ENCODE measurements at places on chromosomes 11 and 22. TPM values are rescaled to one million over a fixed set of nuclear protein-coding genes. Genes with fewer than 3 reads are reported as not detected.

- no peak for DNase-seq
These were observed 109.9 kb downstream of the CSNK2A3 start for GRCh38 chr11:11243209-11243589.

- DNase-seq, result no peak
These were observed 110.6 kb downstream of the TP53I11 start for GRCh38 chr11:44840085-44840478.

- DNase-seq, result no peak
These were observed 301.1 kb downstream of the BLID start for GRCh38 chr11:121814962-121815361.

DNA sequence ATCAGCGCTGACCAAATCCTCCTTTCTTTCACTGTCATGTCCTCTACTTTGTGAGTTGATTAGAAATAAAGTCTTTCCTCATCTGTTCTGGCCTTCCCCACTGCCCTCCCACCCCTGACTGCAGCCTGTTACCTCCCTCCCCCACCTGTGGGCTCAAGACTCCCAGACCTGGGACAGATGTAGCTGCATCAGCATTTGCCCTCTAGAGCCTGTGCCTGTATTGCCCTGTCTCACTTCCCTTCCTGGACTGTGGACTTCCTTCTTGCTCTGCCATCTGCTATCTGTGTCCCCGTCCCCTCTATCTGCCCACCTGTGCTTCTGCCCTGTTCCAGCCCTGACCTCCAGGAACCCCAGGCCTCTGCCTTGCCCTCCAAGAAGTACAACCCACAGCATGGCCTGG is 122.5 kb downstream of the GALNT18 start:
- DNase-seq, result no peak

GRCh38 chr11:131595797-131596196 is 225.4 kb downstream of the NTM start:
- DNase-seq, result no peak

DNA sequence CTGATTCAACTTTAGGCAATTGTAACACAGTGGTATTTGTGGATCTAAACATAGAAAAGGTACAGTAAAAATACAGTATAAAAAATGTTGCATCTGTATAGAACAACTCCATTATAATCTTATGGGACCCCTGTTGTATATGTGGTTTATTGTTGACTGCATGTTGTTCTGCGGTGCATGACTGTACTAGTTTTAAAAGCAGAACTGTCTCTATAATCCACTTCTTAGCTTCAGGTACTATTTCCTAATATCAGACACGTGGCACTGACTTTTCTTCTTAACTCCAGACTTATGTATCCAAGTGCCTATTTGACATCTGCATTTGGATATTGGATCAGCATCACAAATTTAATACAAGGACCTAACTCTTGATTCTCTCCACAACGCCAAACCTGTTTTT is 41.1 kb downstream of the PACS1 start:
- DNase-seq, result no peak

- DNase-seq, result no peak
These were observed 316.8 kb downstream of the CASP12 start for GRCh38 chr11:104581246-104581980.

DNA sequence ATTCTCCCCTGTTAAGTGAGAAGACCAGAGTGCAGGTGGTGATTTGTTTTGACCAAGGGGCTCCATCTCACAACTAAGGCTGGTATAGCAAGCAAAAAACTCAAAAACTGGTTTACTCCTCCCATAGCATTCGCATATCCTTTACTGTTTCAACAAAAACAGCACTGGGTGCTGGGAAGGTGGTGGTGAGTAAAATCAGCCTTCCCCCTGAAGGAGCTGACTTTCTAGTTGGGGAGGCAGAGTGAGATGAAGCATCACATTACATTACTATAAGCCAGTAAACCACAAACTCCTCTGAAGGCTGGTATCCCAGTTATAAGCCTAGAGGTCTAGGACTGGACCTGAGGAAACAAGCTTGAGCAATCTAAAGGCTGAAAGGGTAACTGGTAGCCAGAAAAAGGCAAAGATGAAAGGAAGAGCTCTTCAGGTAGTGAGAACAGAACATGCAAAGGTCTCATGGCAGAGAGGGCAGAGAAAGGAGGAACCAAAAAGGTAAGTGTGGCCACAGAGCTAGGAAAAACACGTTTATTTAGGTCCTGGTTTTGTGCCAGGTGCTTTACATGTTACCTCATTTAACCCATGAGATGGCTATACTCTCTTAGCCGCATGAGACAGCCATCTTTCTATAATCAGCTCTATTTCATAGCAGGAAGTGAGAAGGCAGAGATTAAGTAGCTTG is 22.3 kb downstream of the TMEM123 start:
- DNase-seq, result no peak

- DNase-seq, result no peak
These were observed 9.8 kb downstream of the TRAF6 start for GRCh38 chr11:36500315-36500721.

GRCh38 chr11:95608093-95608492 is 181.5 kb downstream of the FAM76B start:
- no peak for DNase-seq

Gene DAGLA
- 3.3 TPM for total RNA-seq

Gene FJX1
- total RNA-seq, result 28.8 TPM

Gene NNMT
- total RNA-seq, result 1,405 TPM

Gene MAPK11
- 24.2 TPM for total RNA-seq

Gene PATE2
- total RNA-seq, result not detected

Gene OR5B21
- not detected for total RNA-seq

Gene PGGHG
- total RNA-seq, result 25.2 TPM

Measured in mesenteric fat pad (tissue), 1 donor.